Suppressor macrophage (primary cell): ENCODE measurements at places on chromosomes 11 and 22.
A peak's percentile ranks its signal among the peaks of the same experiment; 100 is the strongest.

- peak; percentile 74 for DNase-seq
Observed at GRCh38 chr11:57368106-57368844, 12.7 kb downstream of the PRG3 start.

DNA sequence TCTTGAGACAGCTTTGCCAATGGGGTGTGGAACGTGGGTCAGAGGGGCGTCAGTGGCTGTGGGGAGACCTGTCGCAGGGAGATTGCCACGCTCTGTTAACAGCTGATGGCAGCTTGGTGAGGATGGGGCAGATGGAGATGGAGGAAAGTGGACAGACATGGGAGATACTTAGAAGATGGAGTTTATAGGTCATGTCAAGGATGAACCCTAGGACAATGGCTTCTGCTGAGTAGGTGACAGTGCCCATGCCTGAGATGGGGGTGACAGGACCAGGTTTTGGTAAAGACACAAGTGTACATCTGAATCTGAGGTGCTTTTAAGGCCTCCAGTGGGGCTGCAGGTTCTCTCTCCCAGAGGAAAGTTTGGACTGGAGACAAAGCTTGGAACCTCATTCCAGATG, 51.5 kb upstream of the ACCSL start:
- DNase-seq, result no peak

DNA sequence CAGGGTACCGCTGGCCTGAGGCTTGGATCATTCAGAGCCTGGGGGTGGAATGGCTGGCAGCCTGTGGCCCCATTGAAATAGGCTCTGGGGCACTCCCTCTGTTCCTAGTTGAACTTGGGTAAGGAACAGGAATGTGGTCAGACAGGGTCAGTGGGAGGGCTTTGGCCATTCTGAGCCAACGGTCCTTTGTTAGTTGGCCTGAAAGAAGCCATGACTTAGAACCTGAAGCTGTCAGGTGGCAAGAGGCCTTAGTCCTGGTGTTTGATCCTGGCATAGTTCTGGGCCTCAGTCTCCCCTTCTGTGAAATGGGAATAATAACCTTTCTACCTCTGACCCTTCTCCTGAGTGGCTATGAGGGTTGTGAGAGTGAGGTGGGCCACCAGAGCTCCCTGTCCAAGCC, 8.3 kb downstream of the PGAP2 start:
- DNase-seq, result no peak

- no peak for DNase-seq
Observed at GRCh38 chr11:59654893-59655292, 13.9 kb downstream of the PATL1 start.

DNA sequence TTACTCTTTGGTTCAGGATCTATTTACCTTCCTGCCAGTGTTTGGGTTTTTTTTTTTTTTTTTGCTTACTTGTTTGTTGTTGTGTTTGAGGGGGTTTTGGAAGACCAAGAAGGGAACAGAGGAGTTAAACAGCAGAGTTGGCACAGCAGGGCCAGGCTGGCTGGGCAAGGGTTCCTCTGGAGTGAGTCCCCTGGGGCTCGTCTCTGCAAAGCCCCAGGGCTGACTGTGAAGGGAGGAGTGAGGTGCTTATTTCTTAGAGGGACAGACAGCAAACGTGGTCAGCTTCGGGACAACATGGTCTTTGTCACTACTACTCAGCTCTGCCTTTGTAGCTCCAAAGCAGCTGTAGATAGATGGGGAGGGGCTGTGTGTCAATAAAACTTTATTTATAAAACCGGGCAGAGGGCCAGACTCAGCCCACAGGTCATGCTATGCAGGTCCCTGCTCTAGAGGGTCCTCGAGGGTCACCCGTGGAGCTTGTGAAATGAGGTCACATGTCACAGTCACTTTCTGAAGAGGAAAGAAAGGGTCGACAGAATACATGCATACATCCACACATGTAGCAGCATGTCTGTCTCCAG, 1404.7 kb downstream of the BRD1 start:
- no peak for DNase-seq

DNA sequence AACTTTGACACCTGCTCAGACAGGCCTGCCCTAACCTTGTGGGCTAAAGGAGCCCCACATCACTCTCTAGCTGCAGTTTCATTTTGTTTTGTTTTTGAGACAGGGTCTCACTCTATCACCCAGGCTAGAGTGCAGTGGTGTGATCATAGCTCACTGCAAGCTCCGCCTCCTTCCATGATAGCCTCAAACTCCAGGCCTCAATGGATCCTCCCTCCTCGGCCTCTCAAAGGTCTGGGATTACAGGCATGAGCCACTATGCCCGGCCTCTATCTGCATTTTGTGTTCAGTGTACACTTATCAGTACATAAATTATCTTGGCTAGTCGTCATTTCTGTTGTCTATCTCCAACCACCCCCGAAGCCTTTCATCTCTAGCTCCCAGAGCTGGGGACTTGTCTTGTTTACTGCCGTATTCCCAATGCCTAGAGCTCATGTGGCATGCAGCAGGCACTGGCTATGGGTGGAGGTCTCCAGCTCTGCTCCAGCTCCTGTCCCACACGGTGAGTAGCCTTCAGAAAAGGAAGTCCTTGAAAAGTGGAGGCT, 22.1 kb upstream of the PEX26 start:
- no peak for DNase-seq
